ENCODE measurements at places on chromosomes 1 and 21.

- DNase-seq, result no peak
These were observed 46.1 kb upstream of the RBM34 start for GRCh38 chr1:235207209-235207565.

DNA sequence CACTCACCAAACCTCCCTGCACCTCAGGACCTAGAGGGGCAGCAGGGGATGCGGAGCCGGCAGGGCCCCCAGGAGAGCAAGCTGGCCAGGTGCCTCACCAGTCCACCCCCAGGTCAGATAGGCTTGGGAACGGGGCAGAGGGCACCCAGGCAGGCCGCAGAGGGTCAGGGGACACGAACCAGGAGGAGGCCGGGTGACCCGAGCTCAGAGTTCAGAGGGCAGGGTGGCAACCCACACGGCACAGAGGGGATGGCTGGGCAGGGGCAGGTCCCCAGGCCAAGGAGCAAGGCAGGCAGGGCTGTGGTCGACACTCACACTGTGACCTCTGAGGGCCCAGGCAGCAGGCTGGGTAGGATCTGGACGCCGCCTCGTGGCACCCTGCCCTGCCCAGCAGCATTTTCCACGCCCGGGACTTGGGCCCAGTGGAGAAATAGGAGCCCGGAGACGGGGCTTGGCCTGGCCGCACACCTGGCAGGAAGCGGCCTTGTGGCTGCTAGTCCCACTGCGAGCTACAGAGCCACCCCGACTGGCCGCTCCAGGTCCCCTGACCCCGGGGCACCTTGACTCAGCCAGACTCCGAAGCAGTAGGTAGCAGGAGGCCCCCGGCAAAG is 5.3 kb downstream of the DVL1 start:
- DNase-seq, result no peak

DNA sequence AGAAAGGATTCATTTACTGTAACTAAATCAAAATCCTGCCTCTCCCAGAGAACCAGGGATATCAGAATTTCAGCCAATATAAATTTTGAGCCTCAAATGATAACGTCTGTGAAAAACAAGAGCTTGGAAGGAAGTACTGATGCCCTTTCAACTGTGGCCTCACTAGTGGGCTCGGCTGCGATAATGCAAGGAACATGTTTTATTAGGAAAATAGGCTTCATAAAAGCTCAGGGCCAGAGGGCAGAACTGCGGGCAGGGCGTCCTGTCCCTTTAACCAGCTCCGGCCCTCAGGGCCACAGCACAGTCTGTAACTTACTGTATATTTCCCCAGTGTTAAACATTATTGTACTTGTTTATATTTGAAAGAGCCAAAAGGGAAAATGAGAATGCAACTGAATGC is 122.0 kb downstream of the PEX14 start:
- DNase-seq, result no peak

DNA sequence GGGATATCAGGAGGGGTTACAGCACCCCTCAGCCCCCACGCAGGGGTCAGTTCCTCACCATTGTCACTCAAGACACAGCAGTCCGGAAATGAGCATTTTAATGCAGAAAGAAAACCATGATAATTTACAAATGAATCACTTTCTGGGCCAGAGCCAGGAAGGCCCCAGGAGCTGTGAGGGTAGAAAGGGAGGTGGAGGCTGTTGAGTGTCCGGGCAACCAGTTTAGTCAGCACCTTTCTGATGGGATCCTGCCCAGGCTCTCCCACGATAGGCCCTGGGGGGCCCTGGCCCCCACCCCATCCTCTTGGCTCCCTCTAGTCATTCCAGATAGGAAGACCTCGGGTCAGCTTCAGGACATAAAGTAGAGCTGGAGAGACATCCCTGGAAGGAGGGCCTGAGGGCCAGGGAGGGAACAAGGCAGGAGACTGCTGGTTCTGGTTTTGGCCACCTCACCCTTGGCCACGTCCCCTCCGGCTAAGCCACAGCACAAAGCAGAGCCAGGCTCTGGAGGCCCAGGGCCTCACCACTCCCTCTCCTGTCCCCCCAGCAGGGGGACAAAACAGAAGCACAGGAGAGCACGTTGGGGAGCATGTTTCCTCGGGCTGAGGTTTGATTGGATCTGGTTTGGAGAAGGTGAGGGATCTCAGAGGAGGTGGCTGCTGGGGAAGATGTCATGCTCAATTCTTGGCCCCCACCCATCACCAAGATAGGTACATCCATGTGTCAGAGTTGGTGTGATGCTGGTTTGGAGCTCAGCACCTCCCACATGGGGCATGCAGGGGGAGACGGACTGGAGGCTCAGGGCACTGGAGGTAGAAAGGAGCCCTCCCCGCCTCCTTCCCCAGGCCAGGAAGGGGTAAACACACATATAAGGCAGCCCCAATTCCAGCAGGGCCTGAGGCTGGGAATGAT is 20.6 kb downstream of the ETNK2 start:
- DNase-seq, result no peak

- no peak for DNase-seq
These were observed 18.2 kb upstream of the RHOU start for GRCh38 chr1:228717081-228717480.

DNA sequence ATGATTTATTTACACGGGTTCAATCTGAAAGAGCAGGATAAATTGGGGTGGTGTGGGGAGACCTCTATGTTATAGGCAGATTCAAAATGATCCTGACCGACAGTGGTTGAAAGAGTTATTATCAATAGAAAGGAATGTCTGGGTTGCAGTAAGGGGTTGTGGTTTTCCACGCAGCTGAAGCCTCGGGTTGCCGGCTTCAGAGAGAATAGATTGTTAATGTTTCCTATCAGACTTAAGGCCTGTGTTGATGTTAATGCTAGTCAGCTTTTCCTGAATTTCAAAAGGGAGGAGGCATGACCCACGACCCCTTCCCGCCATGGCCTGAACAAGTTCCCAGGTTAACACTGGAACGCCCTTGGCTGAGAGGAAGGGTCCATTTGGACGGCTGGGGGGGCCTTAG is 2.2 kb upstream of the UBE2J2 start:
- no peak for DNase-seq

DNA sequence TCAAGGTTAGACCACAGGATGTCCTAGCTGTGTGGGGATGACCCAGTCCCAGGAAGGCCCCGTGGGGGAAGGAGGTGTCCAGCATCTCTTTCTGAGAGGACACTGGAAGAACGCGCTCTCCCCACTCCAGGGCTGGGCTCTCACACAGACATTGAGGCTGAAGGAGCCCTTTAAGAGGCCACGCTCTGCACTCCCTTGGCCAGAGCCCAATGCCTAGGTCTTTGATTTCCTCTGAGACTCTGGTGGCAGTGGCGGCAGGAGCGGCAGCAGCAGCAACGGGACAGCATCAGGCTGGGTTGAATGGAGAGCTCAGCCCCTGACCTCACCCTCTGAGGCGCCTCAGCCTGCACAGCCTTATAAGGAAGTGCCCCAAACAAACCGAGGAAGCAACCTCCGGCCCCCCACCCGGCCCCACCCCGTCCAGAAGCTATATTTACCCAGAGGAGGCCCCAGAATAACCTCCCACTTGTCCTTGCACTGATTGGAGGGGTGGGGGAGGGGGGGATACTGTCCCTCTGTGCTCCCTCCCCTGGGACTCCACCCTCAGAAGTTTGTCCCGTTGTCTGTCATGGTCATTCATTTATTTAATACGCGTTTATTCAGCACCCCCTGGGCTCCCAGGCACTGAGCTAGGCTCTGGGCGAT is 12.3 kb downstream of the NES start:
- no peak for DNase-seq
